NCI-H1417 treated with DMSO at 0.1 percent for 48 hours (cell line): ENCODE measurements at places on chromosomes 6 and 20.

- DNase-seq: no peak
These were observed 138.0 kb downstream of the OPN5 start for GRCh38 chr6:47919875-47920274.

DNA sequence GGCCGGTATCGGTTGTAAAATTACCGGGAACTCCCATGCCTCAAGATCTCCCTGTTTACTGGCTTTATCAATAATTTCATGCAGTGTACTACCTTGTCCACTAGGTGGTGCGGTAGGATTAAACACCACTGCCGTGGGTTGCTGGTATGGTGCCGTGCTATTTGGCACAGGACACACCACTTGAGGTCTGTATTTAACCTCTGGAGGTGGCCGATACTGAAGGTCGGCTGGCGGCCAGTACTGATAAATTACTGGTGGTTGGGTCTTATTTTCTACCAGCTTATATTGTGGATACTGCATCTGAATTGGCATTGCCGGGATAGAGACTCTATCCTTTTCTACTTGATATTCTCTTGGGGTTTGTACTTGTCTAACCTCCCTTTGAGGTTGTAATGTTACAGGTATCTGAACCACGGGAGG lies 14.3 kb upstream of the PTCRA start:
- DNase-seq: peak; percentile 75

DNA sequence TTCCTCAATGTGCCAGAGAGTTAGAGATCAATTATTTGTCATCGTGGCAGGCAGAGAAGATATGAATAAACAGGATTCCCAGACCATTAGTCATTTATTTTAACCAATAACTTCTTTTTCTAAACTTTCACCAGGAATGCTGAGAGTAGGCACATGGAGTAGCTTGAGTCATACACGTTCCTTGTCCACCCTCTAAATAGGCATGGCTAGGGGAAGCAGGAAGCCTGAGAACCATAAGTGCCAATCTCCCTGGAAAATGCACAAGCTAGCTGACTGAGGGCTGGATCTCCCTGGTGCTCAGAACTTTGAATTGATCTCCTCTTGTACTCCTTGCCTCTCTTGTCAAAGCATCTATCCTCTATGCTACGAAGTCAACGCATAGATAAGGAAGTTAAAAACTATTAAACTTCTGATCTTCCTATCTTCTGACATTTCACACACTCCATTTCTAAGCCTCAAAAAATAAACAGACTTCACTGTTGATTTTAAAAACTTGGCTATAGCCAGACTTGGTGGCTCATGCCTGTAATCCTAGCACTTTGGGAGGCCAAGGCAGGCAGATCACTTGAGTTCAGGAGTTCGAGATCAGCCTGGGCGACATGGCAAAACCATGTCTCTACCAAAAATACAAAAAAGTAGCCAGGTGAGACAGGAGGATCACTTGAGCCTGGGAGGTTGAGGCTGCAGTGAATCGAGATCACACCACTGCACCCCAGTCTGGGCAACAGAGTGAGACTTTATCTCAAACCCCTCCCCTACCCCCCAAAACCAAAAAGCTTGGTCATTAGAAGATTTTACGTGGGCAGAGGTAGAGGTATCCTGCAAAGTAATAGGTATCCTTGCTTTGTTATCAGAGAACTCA lies 11.8 kb downstream of the ADTRP start:
- DNase-seq: no peak

DNA sequence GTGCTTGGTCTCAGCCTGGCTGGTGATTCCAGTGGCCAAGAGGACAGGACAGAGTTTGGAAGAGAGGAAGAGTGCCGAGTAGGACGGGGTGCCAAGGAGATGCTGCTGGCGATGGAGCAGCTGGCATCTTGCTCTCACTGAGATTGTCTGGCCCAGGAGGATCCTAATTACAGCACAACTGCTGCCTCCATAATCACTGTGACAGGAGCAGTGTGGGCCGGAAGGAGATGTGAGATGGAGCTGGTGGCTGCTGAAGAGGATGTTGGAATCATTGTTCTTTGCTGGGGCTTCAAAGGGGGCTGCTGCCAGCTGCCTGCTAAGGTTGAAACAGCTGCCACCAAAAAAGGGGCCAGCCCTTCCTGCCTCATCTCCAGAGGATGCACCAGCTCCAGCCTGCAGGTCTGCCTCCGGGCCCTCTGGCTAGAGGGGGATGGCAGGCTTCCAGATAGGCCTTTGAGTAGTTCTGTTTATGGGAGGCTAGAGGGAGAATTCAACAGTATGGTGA lies 214.4 kb downstream of the RNF144B start:
- DNase-seq: no peak

DNA sequence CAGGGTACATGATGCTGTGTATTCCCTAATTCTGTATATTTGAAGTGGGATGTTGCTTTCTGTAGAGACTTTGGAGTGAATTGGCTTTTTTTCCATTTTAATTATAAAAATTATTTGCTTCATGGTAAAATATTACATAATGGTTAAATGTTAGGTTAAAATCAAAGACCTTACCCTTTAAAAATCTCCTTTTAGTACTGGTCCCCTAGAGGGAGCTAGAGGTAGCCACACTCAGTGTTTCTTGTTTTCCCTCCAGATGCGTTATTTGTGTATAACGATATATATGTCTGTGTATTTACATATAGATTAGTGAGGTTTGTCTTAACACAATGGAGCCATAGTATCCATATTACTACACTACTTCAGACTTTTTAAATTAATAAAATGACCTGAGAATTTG lies 146.7 kb downstream of the PLCB4 start:
- no peak for DNase-seq

GRCh38 chr6:138031850-138032249 lies 75.4 kb downstream of the PERP start:
- DNase-seq: no peak

GRCh38 chr20:47506335-47506734 lies 4.6 kb downstream of the NCOA3 start:
- no peak for DNase-seq

DNA sequence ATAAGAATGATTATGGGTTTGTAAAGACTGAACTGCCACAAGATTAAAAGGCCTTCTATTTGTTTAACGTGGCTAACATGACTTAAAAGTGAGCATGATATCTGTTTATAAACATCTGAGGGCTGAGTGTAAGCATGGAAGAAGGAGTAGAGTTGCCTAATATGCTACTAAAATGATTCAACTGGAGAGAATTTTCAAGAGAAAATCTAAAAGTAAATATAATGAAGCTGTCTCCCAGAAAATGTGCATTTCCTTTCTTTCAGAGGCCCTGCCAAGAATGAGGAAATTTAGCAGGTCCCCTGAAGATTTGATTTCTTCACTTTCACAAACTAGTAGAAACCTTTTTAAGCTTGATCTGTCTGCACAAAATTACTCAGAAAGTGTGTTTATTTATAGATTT lies 4.2 kb upstream of the EYA4 start:
- DNase-seq: no peak

DNA sequence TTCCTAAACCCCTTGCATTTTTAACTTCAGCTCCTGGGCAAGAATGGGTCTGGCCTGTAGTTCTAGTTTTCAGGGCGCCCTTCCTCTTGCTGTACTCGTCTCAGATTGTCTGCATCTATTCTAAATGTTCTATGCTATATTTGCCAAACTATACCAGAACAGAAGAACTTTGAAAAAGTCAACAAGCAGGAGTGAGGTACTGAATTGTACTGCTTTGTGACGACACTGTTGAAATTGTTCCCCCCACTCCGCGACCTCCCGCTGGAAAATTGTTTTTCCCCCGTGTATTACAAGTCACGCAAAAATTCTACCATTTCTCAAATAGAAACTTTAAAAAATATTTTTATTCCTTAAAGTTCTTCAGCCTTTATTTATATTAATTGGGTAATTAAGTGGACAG lies 73.9 kb downstream of the CBFA2T2 start:
- no peak for DNase-seq
